ENCODE measurements at places on chromosomes 5 and 9.

GRCh38 chr9:127943731-127944144 lies 6.1 kb upstream of the DPM2 start:
- peak; percentile 70 for DNase-seq

DNA sequence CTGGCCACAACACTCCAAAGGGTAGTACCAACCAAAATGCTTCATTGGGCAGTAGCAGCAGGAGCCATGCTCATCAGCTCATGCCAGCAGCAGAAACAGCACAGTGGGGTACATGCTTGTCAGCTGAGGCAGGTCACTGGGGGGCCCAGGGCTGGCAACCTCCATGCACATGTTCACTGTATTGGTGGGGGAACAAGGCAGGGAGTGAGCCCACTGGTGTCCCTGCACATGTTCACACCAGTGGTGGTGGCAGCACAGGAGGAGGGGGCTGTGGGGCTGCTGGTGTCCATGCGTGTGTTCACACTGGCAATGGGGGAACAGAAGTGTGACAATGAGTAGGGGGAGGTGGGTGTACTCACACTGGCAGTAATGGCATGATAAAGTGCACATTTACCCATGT lies 254.3 kb upstream of the KIF2A start:
- DNase-seq, result no peak

- no peak for DNase-seq
Measured at GRCh38 chr9:130467316-130467715, 22.6 kb downstream of the ASS1 start.

DNA sequence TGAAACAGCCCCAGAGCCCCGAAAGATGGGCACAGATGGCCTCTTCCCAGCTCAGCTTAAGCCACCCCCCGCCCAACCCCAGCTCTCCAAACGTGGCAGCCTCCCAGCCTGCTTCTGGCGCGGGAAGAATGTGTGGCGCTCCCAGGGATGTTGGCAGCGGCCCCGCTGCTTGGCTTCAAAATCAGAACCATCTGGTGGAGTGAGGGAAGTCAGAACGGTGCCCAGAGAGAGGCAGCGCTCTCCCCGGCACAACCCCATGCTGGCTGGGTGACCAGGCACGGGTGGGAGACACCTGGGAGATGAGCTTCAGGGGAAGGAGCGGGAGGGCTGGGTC lies 72.7 kb upstream of the ORM1 start:
- DNase-seq, result no peak

GRCh38 chr9:18717759-18718158 lies 243.8 kb downstream of the ADAMTSL1 start:
- DNase-seq, result no peak

Measured in activated T-cell treated with anti-CD3 and anti-CD28 coated beads for 4 hours (primary cell).